ENCODE measurements at places on chromosomes 4 and X.

- DNase-seq, result no peak
Observed at GRCh38 chr4:15320121-15320678, 107.6 kb upstream of the C1QTNF7 start.

GRCh38 chrX:71000139-71000538 lies 68.0 kb downstream of the SNX12 start:
- no peak for DNase-seq

DNA sequence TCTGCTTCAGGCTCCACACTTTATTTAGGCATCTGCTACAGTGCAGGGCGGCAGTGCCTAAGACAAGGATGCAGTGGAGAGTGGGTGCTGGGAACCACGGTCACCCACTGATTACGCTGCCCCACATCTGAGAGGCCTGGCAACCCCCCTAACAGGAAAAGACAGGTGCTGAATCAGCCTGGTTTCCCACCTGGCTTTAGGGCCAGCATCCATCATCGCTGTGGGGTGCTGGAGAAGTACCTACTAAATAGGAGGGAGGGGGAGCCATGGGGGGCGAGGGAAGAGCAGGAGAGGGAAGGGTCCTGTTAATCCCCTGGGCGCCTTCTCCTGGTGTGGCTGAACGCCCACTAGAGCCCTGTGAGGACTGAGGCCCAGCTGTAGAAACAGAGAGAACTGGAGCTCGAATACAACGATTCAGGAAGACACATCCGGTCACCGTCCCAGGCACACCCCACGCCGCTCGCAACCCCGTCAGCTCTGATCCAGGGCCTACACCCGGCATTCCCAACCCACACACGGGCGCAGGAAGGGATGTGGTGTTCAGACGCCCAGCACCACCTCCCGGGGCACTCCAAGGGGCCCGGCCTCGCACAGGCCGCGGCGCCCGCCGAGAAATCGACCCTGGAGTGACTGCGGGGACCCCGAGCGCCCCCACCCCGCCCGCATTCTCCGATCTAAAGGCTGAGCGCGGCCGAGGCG lies 554 bp downstream of the DCTD start:
- DNase-seq, result peak; percentile 60

- DNase-seq, result no peak
Observed at GRCh38 chr4:84651499-84651898, 68.6 kb downstream of the CDS1 start.

DNA sequence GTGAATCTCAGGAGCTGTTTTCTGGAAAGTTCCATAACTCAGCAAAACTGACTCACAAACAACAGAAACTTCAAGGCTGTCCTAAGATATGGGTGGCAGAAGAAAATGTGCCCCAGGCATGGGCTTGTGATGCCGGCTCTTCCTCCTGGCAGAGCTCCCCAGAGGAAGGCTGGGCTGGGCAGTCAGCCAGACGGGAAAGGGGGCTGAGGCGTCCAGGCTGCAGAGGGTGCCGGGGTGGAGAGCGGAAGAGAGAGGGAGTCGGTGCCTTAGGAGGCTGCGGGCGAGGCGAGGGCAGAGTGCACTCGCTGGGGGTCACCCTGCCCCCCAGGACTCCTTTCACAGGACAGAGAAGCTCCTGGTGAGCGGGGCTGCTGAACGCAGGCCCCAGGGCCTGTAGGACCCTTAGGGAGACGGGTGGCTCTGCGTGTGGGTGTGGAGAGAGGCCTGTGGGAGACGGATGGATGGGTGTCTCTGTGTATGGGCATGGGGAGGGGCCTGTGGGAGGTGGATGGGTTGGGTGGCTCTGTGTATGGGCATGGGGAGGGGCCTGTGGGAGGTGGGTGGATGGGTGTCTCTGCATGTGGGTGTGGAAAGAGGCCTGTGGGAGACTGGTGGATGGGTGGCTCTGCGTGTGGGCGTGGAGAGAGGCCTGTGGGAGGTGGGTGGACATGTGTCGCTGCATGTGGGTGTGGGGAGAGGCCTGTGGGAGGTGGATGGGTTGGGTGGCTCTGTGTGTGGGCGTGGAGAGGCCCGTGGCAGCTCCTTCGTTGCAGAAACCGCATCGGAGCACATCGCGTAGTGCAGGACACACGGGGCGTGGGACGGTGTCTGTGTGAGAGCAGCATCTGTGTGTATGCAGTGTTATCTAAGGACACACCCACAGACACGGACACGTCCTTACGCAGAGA lies 15.9 kb downstream of the PCGF3 start:
- no peak for DNase-seq

DNA sequence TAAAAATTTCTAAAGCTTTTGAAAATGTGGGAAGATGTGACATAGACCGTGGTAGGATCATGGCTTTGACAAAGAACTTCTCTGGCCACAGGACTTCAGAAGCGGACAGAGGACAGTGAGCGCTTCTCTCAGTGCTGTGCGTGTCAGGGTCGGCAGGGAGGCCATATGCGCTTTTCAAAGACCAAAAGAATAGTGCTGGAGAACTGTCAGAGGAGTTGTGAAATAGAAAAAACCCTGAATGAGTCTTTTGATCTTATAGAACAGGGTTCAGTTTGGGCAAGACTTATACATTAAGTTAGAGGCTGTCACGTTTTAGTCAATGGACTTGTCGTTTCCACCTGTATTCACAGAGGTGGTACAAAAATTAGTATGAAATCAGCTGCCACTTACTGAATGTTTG lies 77.4 kb downstream of the PTTG2 start:
- DNase-seq, result no peak

DNA sequence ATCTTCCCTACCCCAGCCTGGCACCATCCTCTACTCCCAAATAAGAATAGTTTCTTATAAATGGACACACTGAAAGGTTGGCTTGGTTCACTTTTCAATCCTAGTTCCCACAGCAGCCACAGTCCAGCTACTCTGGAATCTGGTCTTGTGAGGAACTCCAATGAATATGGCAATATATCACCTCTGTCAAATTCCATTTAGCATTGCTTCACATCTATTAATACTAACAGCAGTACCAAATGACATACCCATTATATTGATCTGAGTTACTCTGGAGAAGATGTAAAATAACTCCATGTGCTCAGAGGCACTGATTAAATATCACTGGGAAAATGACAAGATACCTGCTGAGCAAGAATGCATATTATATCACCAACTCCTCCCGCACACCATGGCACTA lies 8.6 kb downstream of the OPHN1 start:
- no peak for DNase-seq

- peak; percentile 73 for DNase-seq
Observed at GRCh38 chrX:104136241-104137019, 20.4 kb downstream of the SLC25A53 start.

GRCh38 chr4:58209551-58209950 lies 1099.4 kb upstream of the IGFBP7 start:
- no peak for DNase-seq

GRCh38 chr4:56958111-56958517 lies 19.3 kb downstream of the NOA1 start:
- DNase-seq, result peak; percentile 97

- DNase-seq, result peak; percentile 19
Observed at GRCh38 chr4:158610790-158611189, 60.9 kb downstream of the C4orf46 start.

- no peak for DNase-seq
Observed at GRCh38 chr4:8371596-8371995, 68.9 kb downstream of the ACOX3 start.

DNA sequence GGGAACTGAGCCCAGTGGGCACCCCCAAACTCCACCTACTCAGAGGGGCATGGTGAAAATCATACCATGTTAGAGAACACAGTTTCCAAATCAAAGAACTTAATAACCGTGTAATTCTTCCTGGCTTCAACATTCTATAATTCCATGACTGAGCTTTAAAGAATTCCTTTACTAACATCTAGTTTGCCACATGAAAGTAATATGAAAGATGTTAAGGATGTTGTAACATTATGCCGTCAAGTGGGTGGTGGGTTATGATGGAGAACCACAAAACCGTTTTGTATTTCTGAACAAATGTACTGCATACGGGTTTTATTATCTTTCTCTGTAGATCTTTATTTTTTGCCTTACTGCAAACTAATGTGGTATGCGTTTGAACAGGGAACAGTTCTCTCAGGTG lies 549.0 kb upstream of the MAGEB2 start:
- DNase-seq, result no peak

GRCh38 chrX:153153516-153153915 lies 25.6 kb upstream of the MAGEA1 start:
- no peak for DNase-seq

GRCh38 chr4:161581262-161582230 lies 582.3 kb downstream of the FSTL5 start:
- DNase-seq, result no peak

DNA sequence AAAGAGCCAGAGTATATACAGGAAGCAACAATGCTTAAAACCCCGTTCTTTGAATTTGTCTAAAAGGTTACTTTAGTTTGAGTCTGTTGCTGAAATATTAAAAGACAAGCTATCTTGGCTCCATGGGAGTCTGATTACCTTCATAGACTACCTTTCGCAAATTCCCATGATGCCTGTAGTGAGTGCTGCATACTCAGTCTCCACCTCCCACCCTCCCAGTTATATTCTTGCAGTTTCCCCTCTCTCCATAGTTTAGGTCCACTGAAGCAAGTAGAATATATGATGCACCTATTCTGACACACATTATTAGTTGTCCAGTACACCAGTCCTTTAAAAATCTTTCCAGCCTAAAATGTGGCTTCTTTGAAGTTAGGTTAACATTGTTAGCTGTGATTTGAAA lies 2.4 kb downstream of the CNKSR2 start:
- no peak for DNase-seq

DNA sequence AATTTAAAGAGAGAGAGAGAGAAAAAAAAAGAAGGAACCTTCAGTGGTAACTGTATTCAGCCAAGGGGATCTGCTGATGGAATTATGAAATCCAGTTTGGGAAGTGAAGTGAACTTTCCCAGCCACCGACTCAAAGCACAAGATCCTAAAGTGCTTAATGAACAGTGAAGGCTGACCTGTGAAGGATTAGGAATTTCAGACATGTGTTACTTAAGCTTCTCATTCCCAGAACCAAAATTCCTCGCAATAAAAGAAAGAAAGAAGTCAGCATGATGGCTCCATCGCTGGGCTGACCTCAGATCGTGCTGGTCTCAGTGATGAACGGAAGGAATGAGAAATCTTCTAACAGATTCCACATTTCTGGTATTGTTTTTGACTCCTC lies 135.2 kb downstream of the ARSF start:
- DNase-seq, result no peak

DNA sequence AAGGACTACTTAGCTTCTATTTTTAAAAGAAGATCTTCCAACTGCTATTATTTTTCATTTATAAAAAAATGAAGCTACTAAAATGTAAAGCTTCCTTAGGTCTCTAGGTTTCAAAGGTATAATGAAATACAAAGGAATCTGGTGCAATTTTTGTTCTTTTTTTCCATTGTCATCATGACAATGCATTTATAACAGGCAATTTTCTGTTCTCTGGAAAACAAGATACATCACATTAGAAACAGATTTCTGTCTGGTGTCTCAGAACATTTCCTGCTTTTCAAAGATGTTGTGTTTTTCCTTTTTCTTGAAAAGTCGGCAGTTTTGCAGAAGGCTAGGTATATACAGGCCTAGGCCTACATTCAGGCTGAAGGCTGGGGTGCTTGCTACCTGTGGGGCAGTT lies 63.6 kb upstream of the ATP8A1 start:
- DNase-seq, result no peak

DNA sequence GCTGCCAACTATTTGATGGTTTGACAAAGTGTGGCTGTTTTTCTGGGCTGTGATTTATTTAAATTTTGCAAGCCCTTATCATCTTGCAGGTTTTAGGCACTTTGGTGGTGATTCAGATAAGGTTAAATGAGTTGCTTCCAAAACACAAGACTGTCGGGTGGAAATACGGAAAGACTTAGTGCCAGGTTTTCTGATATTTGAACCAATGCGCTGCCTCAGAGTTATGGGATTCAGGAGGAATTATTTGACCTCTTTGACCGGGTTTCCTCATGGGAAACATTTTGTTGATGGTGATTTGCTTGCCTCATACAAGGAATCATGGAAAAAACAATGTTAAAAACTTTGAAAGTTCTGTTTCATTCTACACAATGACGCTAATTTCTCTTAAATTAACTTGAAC lies 136.1 kb upstream of the MAP9 start:
- no peak for DNase-seq

DNA sequence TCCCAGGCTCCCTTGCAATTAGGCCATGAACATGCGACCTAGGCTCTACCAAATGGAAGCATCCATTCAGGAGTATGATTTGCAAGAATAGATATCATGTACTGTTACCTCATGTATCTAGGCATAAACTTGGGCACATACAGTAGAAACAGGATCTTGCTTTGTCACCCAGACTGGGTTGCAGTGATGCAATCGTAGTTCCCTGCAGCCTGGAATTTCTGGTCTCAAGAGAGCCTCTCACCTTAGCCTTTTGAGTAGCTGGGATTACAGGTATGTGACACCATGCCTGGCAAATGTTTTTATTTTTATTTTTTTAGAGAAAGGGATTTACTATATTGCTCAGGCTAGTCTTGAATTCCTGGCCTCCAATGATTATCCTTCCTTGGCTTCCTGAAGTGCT lies 994.2 kb downstream of the ADGRL3 start:
- DNase-seq, result no peak

Data from brain microvascular endothelial cell (primary cell).